ENCODE measurements at places on chromosomes 12 and 14.

- no peak for DNase-seq
These were observed 46.9 kb upstream of the KCNA1 start for GRCh38 chr12:4862809-4863208.

GRCh38 chr14:81342850-81343580, 57.1 kb downstream of the STON2 start:
- no peak for DNase-seq

DNA sequence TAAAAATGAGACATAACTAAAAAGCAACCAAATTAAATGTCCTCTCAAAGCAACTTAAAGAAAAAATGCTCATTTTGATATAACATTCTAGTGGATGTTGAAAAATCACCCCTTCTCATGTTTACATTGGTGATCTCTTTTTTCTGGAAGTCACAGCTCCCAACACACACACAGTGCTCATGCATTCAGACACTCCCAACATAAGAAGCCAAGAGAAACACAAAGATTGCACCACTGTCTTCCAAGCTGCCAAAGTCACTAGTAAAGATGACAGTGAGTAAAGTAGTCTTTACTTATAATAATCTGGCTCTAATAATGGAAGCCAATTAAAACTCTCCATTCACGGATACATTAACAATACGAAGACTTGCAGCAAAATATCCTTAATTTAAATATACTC, 218.4 kb downstream of the NTF3 start:
- DNase-seq: no peak

GRCh38 chr12:82203086-82203485, 155.1 kb downstream of the CCDC59 start:
- DNase-seq: no peak

All from stimulated activated CD8-positive, alpha-beta memory T cell treated with anti-CD3 and anti-CD28 coated beads, Interleukin-4, amount 100 ng/mL, for 1 hour (primary cell).